ENCODE measurements at places on chromosomes 1 and 21. TPM values are rescaled to one million over a fixed set of nuclear protein-coding genes. Genes with fewer than 3 reads are reported as not detected.

Gene PTGER3
- total RNA-seq, result 1.4 TPM

Gene GPATCH3
- total RNA-seq, result 9.5 TPM

Gene PRKAA2
- total RNA-seq, result 7.8 TPM

Gene AIRE
- total RNA-seq, result 1.3 TPM

Gene RASSF5
- 2.0 TPM for total RNA-seq

Gene S100A12
- not detected for total RNA-seq

DNA sequence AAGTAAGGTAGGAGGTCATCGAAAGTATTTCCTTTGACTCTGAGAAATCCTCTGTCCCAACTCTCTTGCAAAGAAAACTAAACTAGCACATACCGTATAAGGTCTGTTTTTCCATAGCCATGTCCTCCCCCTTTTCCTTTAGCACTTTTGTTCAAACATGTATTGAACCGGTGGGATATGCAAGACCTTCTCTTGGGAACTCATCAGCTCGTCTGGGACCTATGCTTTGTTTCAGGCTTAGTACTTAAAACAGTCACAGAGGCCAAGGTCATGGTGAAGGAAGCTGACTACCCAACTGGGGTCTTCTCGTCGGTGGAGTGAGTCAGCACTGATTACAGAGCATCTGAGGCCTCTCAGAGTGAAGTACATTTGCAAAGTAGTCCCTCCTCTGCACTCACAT is 185.0 kb downstream of the ZBTB18 start:
- H3K27ac ChIP-seq, result no peak overlapping the region
- no peaks in the 10 kb centered on the region for H3K4me1 ChIP-seq
- no peaks in the 10 kb centered on the region for H3K36me3 ChIP-seq
- no peak for DNase-seq

DNA sequence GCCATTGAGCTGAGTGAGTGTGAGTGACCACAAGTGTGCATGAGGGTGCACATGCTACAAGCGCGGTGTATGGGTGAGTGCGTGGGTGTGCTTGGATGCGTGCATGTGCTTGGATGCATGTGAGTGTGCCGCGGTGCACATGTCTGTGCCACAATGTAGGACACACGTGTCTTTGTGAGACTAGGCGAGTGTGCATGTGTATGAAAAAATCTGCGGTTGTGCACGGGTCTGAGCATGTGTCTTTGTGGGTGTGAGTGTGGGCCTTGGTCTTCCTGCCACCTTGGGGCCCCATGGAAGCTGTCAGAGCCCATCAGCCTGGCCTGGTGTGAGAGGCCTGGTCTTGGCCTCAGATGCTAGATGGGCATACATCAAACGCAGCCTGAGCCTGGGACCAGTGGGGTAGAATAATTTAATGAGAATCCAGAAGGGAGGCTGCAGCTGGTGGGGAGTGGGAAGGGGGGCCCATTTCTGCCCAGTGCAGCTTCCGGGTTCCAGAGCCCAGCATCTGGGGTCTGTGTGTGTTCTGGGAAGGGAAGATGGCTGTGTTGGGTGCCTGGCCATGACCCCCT is 103.9 kb upstream of the SLC2A1 start:
- DNase-seq, result no peak
- no peak overlapping the region for H3K4me3 ChIP-seq
- H3K27me3 ChIP-seq, result no peaks in the 10 kb centered on the region
- no peaks in the 10 kb centered on the region for H3K36me3 ChIP-seq

GRCh38 chr1:33943978-33944377 is 80.1 kb downstream of the HMGB4 start:
- H3K4me1 ChIP-seq, result no peaks in the 10 kb centered on the region
- H3K36me3 ChIP-seq, result no peaks in the 10 kb centered on the region
- peak; percentile 49 for DNase-seq
- H3K27me3 ChIP-seq, result peaks cover 3% of the 10 kb centered on the region

- no peaks in the 10 kb centered on the region for H3K4me1 ChIP-seq
- no peaks in the 10 kb centered on the region for H3K27me3 ChIP-seq
- H3K27ac ChIP-seq, result peak overlapping the region; percentile 10
- H3K4me3 ChIP-seq, result no peak overlapping the region
- no peak for DNase-seq
Measured at GRCh38 chr1:78227705-78228635, 182.2 kb downstream of the GIPC2 start.

GRCh38 chr1:162988869-162989268 is 80.3 kb upstream of the RGS4 start:
- no peaks in the 10 kb centered on the region for H3K4me1 ChIP-seq
- H3K27ac ChIP-seq, result no peak overlapping the region
- no peaks in the 10 kb centered on the region for H3K36me3 ChIP-seq
- DNase-seq, result no peak
- H3K27me3 ChIP-seq, result no peaks in the 10 kb centered on the region
- no peak overlapping the region for H3K4me3 ChIP-seq

GRCh38 chr21:29351691-29352090 is 53.0 kb downstream of the BACH1 start:
- peak overlapping the region; percentile 4 for H3K27ac ChIP-seq
- no peaks in the 10 kb centered on the region for H3K27me3 ChIP-seq
- DNase-seq, result no peak
- H3K36me3 ChIP-seq, result no peaks in the 10 kb centered on the region

DNA sequence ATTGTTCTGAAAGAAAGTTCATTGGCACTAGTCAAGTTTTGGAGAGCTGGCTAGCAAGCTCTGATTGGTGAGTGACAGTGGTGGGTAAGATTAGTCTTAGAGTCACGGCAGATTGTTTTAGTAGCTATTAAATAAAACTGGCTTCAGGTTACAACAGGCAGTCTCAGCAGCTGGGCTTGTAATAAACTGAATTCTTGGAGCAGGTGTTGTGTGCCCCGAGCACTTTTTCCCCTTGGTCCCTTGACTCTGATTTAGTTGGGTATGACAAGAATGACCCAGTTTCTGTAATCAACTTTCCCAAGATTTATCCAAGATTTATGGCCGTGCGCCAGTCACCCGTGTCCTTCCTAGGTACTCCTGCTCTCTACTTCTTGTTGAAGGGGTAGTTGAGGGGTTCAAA is 40.2 kb downstream of the TBCE start:
- H3K4me3 ChIP-seq, result no peak overlapping the region
- no peak for DNase-seq
- H3K27me3 ChIP-seq, result no peaks in the 10 kb centered on the region
- H3K36me3 ChIP-seq, result no peaks in the 10 kb centered on the region
- peaks cover 7% of the 10 kb centered on the region for H3K4me1 ChIP-seq

- no peaks in the 10 kb centered on the region for H3K36me3 ChIP-seq
- H3K27ac ChIP-seq, result no peak overlapping the region
- no peak overlapping the region for H3K4me3 ChIP-seq
- no peaks in the 10 kb centered on the region for H3K4me1 ChIP-seq
Measured at GRCh38 chr1:92599184-92599583, 112.5 kb upstream of the GFI1 start.

DNA sequence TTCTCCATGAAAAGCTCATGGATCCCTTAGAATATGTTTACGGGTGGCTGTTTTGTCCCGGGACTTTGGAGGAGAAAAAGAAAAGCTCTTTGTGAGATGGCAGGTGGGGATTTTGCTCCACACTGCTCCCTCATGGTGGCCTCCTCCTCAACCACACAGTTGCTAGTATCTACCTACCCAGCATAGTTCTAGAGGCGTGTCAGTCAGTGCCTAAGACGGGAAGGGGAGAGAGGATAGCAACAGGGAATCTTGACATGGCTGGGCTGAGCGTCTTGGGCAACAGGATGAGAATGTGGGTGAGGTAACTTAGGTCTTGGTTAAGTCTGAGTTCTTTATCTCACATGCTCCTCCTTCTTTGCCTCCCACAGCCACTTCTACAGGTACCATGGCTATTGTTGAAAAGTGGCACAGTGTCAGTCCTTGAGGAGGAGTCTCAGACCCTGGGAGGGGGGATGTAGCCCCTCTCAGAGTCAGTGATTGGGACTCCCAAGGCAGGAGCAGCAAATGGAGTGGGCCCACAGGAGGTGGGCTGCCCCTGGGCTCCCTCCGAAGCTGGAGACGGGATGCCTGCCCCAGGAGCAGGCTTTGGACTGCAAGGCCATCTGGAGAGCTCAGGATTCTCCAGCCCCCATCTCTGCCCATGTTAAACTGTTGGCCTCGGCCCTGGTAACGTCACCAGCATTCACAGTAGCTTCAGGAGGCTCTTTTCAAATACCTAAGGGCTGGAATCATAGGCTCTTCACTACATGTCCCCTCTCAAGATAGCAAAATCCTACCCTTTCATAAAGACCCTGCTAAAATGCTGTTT is 75.4 kb downstream of the TENT5C start:
- DNase-seq, result no peak
- no peaks in the 10 kb centered on the region for H3K4me1 ChIP-seq
- no peaks in the 10 kb centered on the region for H3K27me3 ChIP-seq
- H3K36me3 ChIP-seq, result no peaks in the 10 kb centered on the region

GRCh38 chr1:22976461-22977243 is 4.0 kb upstream of the LACTBL1 start:
- no peaks in the 10 kb centered on the region for H3K27me3 ChIP-seq
- H3K36me3 ChIP-seq, result no peaks in the 10 kb centered on the region
- H3K27ac ChIP-seq, result no peak overlapping the region
- no peak overlapping the region for H3K4me3 ChIP-seq
- peak; percentile 83 for DNase-seq

DNA sequence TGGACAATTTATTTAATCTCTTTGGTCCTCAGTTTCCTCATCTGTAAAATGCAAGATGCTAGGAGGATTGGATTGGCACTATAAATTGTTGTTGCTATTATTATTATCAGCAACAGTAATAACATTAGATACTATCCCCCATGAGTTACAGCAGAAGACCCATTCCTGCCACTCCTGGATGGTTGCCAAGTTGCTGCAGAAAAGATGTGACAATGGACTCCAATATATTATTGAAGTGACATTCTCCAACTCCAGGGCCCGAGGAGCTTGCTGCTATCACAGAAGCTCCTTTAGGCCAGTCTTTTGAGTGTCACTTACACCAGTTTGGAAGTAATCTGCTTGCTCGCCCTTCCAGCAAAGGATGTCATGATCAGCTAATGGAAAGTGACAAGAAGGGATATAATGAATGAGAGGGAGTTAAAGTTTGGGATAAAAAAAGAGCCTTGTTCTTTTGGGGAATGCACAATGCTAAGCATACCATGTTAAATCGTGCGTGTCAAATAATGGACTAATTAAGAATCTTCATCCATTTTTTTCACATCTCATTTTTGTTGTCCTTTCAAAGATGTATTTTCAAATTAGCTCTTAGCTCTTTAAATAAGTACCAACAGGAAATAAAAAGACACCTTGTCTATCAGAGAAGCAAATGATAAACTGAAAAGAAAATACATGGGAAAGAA is 19.5 kb upstream of the PROX1 start:
- DNase-seq, result no peak
- H3K4me1 ChIP-seq, result no peaks in the 10 kb centered on the region
- no peaks in the 10 kb centered on the region for H3K36me3 ChIP-seq
- no peak overlapping the region for H3K4me3 ChIP-seq
- no peak overlapping the region for H3K27ac ChIP-seq

GRCh38 chr1:207807326-207807689 is 55.5 kb downstream of the CD46 start:
- no peaks in the 10 kb centered on the region for H3K36me3 ChIP-seq
- H3K27me3 ChIP-seq, result no peaks in the 10 kb centered on the region
- H3K27ac ChIP-seq, result no peak overlapping the region
- DNase-seq, result no peak

- peak overlapping the region; percentile 20 for H3K27ac ChIP-seq
- H3K27me3 ChIP-seq, result no peaks in the 10 kb centered on the region
- DNase-seq, result no peak
Measured at GRCh38 chr1:169133801-169134502, 27.5 kb downstream of the ATP1B1 start.

- no peaks in the 10 kb centered on the region for H3K36me3 ChIP-seq
- H3K4me3 ChIP-seq, result no peak overlapping the region
- peaks cover 13% of the 10 kb centered on the region for H3K27me3 ChIP-seq
- no peaks in the 10 kb centered on the region for H3K4me1 ChIP-seq
Measured at GRCh38 chr1:147072482-147073432, 99.5 kb downstream of the PRKAB2 start.

DNA sequence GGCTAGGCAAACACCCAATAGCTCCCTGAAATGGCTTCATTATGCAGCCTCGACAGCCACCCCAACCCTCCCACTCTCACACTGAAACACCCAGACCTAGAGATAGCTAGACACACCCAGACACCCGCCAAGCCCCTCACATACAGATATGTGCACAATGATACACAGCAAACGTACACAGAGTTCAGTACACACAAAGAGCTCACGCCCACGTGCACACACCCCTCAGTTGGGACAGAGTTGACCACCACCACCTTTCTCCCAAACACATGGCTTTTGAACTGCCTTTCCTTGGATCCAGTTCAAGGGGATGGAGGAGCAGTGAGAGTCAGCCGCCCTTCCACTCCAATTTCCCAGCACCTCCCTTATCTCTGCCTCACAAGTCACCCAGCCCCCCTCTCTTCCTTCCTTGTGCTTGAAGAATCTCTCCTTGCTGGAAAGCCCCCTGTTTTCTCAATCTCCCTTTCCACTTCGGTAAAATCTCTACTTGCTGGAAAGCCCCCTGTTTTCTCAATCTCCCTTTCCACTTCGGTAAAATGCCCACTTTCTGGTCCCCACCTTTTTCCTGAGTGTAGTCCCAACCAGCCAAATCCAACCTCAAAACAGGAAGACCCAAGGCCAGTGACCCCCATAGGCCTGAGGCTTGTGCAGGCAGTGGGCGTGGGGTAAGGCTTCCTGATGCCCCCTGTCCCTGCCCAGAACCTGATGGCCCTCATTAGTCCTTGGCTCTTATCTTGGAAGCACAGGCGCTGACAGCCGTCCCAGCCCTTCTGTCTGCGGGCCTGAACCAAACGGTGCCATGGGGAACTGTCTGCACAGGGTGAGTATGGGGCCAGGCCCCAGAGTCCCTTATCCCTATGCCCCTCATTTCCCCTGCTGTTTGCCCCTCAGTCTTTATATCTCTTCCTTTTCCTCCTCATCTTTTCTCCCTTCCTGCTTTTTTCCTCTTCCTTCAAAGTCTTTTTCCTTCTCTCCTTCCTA is at the start of gene ACKR1:
TSS of gene ACKR1 (plus strand) at position 715 of the 981 bp plus-strand sequence. CDS start at position 800, 85 bp downstream.
- no peaks in the 10 kb centered on the region for H3K36me3 ChIP-seq
- peaks cover 33% of the 10 kb centered on the region for H3K27me3 ChIP-seq
- no peak for DNase-seq
- H3K4me1 ChIP-seq, result no peaks in the 10 kb centered on the region
- no peak within 1 kb of the TSS for H3K4me3 ChIP-seq
- H3K27ac ChIP-seq, result no peak within 1 kb of the TSS

DNA sequence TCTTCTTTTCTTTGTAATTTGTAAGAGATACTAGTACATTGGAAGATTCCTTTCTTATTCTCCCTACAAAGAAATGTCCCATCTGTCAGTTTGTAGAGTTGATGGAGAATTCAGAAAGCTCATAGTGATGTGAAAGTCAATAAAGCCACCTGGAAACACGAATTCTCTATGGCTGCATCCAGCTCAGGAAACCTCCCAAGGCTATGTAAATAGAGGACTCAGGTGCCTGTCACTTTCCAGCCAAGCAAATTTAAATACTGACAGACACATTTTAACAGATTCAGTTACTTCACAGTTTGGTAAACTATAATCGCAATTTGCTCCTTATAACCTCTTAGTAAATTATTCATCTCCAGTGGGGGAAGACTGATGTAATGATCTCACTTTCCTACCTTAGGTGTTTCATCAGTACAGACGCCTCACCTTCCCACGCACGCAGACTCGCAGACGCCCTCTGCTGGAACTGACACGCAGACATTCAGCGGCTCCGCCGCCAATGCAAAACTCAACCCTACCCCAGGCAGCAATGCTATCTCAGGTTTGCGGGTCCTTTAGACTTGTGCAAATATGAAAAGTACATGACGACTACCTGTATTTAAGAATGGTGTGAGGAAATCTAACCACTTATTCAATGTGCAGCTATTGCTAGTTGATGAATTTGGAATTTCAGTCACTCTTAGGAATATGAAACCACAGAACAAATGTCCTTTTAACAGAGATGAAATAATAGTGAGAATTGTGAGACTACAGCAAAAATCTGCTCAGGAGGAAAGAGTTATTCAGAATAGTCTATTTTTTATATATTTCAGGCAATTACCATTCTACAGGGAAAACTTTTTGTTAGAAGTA is 60.6 kb downstream of the PTPRC start:
- peaks cover 4% of the 10 kb centered on the region for H3K27me3 ChIP-seq
- H3K27ac ChIP-seq, result no peak overlapping the region
- H3K4me3 ChIP-seq, result no peak overlapping the region
- H3K36me3 ChIP-seq, result no peaks in the 10 kb centered on the region
- no peaks in the 10 kb centered on the region for H3K4me1 ChIP-seq
